ENCODE measurements at places on chromosomes 1 and 21. TPM values are rescaled to one million over a fixed set of nuclear protein-coding genes. Genes with fewer than 3 reads are reported as not detected.

Gene GUCA2A
- total RNA-seq = not detected

Gene OR14K1
- not detected for total RNA-seq

Gene FHAD1
- not detected for total RNA-seq

Gene IFFO2
- 20.6 TPM for total RNA-seq

Gene CENPF
- total RNA-seq = 78.4 TPM

Gene VAMP3
- total RNA-seq = 37.1 TPM

Gene CR1L
- not detected for total RNA-seq

Gene NUF2
- total RNA-seq = 39.2 TPM

Gene FAM177B
- not detected for total RNA-seq

Gene PIK3C2B
- total RNA-seq = 34.0 TPM

Gene OLFML3
- total RNA-seq = 0.27 TPM

Gene SLC1A7
- total RNA-seq = not detected

Measured in T-helper 1 cell treated with Interleukin-12 subunit alpha and Interleukin-12 subunit beta and Interleukin-4 antibody, amounts not matched to agents 30 ng/mL and 1 ng/mL, for 36 hours (primary cell).